Liver (tissue), 10 donors: ENCODE measurements at places on chromosomes 5 and 9. TPM values are rescaled to one million over a fixed set of nuclear protein-coding genes. Genes with fewer than 3 reads are reported as not detected.

DNA sequence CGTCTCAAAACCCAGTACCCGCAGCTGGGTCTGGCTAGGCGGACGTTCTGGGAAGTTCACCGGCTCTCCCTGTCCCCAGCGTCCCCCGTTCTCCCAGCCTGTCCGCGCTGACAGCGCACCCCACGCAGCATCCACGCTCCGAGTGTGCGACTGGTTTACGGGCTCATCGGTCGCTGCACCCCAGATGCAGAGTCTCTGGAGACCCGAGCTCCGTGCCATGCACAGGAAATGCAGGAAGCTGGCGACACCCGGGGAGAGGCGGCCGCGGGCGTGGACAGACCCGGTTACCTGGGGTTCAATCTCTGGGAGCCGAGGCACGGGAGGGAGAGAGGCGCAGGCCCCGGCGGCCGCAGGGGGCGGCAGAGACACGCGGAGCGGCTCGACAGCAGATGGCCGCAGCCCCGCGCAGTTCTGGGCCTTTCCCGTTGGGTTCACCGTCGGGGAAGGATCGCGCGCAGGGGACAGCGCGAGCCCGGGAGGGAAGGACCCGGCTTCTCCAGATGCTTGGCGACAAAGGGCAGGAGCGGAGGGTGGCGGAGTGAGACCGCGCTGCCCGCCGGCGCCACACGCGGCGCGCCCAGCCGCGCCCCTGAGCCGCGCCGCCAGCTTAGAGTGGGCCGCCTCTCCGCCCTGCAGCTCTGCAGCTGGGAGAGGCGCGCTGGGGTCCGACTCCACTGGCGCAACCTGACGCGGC, 558 bp downstream of the SHROOM1 start:
- DNase-seq: peak; percentile 75

- no peak for DNase-seq
These were observed 14.8 kb downstream of the SUB1 start for GRCh38 chr5:32600054-32600622.

- no peak for DNase-seq
These were observed 112.9 kb downstream of the CAMK4 start for GRCh38 chr5:111337133-111337532.

GRCh38 chr9:18798508-18799290, 234.3 kb downstream of the SAXO1 start:
- DNase-seq: no peak

DNA sequence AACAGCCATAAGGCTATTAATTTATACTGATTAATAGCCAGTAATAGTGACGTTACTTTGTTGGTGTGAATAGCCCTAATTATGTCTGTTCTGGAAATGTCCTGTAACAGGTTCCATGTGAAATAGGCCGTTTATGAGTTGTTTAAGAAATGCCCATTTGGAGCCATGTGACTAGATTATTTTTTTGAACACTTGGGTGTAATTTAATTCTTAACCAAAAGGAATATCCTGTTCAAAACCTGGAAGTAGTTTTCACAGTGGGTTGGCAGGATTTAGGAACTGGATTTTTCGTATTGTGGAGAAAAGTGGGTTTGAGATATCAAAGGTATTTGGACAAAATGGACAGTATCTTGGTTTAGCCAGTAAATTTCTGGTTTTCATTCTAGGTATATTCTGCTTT, 1.3 kb downstream of the TENT2 start:
- no peak for DNase-seq

DNA sequence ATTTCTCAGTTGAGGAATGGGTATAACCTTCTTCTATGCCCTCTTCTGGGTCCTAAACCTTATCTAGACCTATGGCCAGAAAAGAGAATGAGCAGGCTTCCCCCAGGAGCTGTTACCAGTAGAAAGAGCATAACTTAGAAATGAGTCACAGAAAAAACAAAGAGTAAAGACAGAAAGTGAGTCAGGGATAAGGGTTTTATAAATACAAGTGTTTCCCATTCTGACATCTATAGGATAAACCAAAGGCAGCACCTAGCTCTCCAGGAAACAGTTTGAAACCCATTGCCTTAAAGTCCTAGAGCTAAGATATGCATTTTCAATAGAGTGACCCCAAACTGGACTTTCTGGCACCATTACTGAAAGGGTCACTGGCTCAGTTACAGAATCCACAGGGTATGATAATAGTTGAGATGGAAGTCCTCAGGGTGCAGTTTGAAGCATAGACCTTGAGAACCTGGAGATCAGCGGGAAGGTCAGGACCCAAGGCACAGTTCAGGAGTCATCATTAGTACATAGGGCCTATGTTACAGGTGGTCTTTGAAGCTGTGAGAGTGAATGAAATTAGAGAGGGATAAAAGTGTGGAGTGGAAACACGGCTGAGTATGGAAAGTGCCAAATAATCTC, 42.7 kb upstream of the LIFR start:
- DNase-seq: no peak

- no peak for DNase-seq
These were observed 27.9 kb upstream of the CDKN2B start for GRCh38 chr9:22036866-22037626.

DNA sequence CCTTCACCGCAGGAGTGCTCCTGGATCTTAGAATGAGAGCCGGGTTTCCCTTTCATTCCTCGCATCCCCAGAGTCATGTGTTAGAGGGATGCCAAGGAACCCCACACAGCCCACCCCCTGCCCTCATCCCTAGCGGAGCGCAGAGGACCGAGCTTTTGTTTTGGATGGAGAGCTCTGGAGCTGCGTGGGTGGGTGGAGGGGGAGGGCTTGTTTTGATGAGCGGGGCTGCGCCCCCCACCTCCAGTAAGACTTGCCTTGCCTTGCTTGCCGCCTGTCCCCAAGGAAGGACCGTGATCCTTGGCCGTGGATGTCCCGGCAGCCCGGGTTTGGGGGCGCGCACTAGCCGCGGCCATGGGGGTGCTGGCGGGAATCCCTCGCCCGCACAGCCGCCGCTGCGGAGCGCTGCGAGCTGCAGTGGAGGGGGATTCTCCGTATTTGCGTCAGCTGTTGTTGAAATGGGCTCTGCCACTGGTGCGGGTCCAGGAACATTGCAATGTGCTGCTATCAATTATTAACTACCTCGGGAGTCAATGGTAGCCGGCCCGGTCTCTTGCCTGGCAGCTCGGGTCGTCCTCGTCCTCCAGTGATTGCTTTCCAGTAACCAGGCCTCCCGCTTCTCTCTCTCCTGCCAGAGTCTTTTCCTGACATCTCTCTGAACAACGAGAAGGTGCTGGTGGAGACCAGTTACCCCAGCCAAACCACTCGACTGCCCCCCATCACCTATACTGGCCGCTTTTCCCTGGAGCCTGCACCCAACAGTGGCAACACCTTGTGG, 1.0 kb downstream of the EGR1 start:
- DNase-seq: peak; percentile 55

DNA sequence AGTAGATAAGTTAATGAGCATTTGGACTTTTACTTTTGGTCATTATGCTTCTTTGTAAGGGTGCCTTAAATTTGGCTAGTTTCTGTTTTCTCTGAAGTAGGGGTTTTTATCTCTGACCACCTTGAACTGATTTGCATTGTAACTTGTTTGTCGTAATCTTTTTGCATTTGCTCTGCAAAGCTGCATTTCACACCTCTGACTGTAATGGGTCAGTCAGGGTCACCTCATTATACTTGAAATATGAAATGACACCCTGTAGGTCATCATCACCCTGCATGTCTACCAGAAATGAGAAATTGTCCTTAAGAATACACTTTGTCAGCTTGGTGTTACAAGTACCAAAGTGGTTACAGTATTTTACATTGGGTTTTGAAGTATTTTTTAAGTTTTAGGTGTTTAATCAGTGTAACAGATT, 74.0 kb downstream of the KCNN2 start:
- DNase-seq: no peak

GRCh38 chr5:109479260-109479860, 69.6 kb upstream of the PJA2 start:
- no peak for DNase-seq

- no peak for DNase-seq
These were observed 357.9 kb upstream of the CCNH start for GRCh38 chr5:87770601-87771121.

DNA sequence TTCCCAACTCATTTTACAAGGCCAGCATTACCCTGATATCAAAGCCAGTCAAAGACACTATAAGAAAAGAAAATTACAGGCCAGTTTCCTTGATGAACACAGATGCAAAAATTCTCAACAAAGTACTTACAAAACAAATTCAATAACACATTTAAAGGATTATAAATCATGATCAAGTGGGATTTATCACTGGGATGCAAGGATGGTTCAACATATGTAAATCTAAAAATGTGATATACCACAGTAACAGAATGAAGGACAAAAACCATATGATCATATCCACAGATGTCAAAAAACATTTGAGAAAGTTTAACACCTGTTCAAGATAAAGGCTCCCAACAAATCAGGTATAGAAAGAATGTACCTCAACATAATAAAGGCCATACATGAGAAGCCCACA, 130.6 kb downstream of the NDUFS4 start:
- DNase-seq: no peak

- DNase-seq: no peak
These were observed 18.7 kb upstream of the ZNF608 start for GRCh38 chr5:124764992-124765611.

GRCh38 chr9:136197084-136197875, 7.6 kb downstream of the LHX3 start:
- DNase-seq: no peak

DNA sequence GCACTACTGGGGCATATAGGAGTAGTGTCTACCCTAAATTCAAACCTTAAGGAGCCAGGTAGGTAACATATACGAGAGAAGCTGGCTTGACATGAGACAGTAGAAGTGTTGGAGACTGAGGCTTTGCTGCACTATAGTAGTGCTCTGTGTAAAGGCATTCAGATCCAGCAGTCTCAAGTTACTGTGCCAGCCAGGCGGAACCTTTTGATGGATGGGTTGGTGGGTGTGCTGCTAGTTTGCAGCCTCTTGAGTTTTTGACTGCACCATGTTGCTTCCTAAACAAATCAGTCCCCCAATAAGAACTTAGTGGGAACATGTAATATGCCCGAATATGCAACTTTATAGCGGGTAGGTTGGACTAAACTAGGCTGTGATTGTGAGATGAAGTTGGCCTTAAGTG, 1.5 kb downstream of the CLTA start:
- DNase-seq: no peak

GRCh38 chr5:475704-476101, 32.7 kb downstream of the EXOC3 start:
- DNase-seq: no peak

DNA sequence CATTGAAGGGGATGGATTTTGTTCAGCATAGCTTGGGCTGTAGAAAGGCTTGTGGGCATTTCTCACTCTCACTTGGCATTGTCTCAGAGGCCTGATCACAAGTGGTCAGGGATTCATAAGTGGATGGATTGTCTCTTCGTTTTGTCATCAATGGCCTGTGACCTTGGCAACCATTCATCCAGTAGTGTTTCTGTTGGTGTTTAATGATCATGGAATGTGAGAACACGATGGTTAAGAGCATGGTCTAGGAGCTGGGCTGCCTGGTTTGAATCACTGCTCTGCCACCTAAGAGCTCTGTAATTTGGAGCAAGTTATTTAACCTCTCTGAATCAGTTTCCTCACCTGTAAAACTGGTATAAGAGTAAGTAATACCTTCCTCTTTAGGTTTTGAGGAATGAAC, 430.1 kb upstream of the MEF2C start:
- DNase-seq: no peak

- DNase-seq: no peak
These were observed 2.8 kb upstream of the SMARCA2 start for GRCh38 chr9:2012347-2012746.

GRCh38 chr9:20315677-20316076, 306.6 kb downstream of the MLLT3 start:
- DNase-seq: no peak

GRCh38 chr9:89622933-89623861, 18.4 kb downstream of the GADD45G start:
- DNase-seq: no peak

DNA sequence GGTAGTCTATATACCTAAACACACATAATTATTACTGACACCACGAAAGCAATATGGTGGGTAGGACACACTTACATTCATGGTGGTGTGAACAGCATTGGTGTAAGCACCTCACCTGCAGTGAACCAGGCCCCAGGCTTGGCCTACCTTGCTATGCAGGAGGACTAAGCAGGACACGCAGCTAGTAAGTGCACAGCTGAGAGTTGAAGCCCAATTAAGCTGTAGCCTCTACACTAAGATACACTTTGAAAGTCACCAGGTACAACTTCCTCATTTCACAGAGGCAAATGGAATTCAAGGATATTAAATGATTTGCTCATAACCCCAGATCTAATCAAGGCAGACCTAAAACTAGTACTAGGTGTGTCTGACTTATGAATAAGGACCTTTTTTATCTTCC, 145.8 kb upstream of the PAPPA start:
- DNase-seq: no peak

DNA sequence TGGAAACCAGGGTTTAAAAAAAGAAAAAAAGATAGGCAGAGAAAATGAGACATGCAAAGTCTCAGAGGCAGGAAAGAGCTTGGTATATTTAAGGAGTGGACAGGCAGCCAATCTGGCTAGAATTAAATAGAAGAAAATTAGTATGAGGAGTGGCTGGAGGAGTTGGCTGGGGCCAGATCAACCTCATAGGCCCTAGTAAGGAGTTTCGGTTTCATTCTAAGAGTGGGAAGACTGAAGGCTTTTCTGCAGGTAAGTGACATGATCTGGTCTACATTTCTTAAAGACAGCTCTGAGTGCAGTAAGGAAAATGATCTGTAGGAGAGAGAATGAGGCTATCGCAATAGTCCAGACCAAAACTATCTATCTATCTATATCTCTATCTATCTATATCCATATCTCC, 27.5 kb downstream of the ADRB2 start:
- DNase-seq: no peak

The CLIC3 gene
- total RNA-seq: 0.33 TPM

The ADAMTSL2 gene
- total RNA-seq: 1.8 TPM

The ADAMTS16 gene
- total RNA-seq: 0.84 TPM

The RMI1 gene
- total RNA-seq: 5.4 TPM

The JAKMIP2 gene
- 0.25 TPM for total RNA-seq

The ANKRD33B gene
- 0.25 TPM for total RNA-seq

The GPR150 gene
- 0.08 TPM for total RNA-seq

The NRG2 gene
- total RNA-seq: not detected

The LCN1 gene
- not detected for total RNA-seq

The PCDHGA2 gene
- total RNA-seq: 0.23 TPM
